Uterine smooth muscle cell (primary cell): ENCODE measurements at places on chromosomes 5 and 9. TPM values are rescaled to one million over a fixed set of nuclear protein-coding genes. Genes with fewer than 3 reads are reported as not detected.

MARCOL gene
- not detected in 2 replicates for total RNA-seq

NAA35 gene
- total RNA-seq: 27.0 and 28.0 TPM in 2 replicates

CREBRF gene
- 15.5 and 24.9 TPM in 2 replicates for total RNA-seq

STING1 gene
- total RNA-seq: 8.6 and 9.5 TPM in 2 replicates

WDR38 gene
- total RNA-seq: 0.11 TPM in 1 of 2 replicates, not detected in the other

COL15A1 gene
- 23.9 and 104 TPM in 2 replicates for total RNA-seq

SPATA31E1 gene
- total RNA-seq: under 0.01 TPM in 1 of 2 replicates, not detected in the other

ADAM19 gene
- total RNA-seq: 49.9 and 71.4 TPM in 2 replicates

ZBTB43 gene
- 10.6 and 11.0 TPM in 2 replicates for total RNA-seq

KCNN2 gene
- total RNA-seq: 0.22 and 0.37 TPM in 2 replicates

PCDHGA10 gene
- total RNA-seq: 4.9 and 5.2 TPM in 2 replicates

SPINK4 gene
- not detected in 2 replicates for total RNA-seq

SH3TC2 gene
- 1.5 and 4.8 TPM in 2 replicates for total RNA-seq

CDKN2A gene
- total RNA-seq: 8.5 and 8.9 TPM in 2 replicates

RMI1 gene
- 7.4 and 13.1 TPM in 2 replicates for total RNA-seq

MCC gene
- total RNA-seq: 10.4 and 19.0 TPM in 2 replicates

FNBP1 gene
- 38.4 and 40.3 TPM in 2 replicates for total RNA-seq

LHX6 gene
- under 0.01 TPM in 1 of 2 replicates, not detected in the other for total RNA-seq

TEX48 gene
- total RNA-seq: not detected in 2 replicates

PTCH1 gene
- total RNA-seq: 1.6 and 3.4 TPM in 2 replicates

LRRC19 gene
- not detected in 2 replicates for total RNA-seq

NSA2 gene
- 87.0 and 148 TPM in 2 replicates for total RNA-seq

BTNL3 gene
- not detected in 2 replicates for total RNA-seq

ZCCHC9 gene
- total RNA-seq: 56.4 and 67.2 TPM in 2 replicates

IGIP gene
- 8.2 and 15.2 TPM in 2 replicates for total RNA-seq

SLCO4C1 gene
- total RNA-seq: under 0.01 TPM in 2 replicates

IFNA2 gene
- not detected in 2 replicates for total RNA-seq

FLT4 gene
- 0.11 and 0.25 TPM in 2 replicates for total RNA-seq

CNTFR gene
- total RNA-seq: not detected in 2 replicates

CATSPER3 gene
- 0.12 and 0.22 TPM in 2 replicates for total RNA-seq
